ENCODE measurements at places on chromosomes 12 and 14. TPM values are rescaled to one million over a fixed set of nuclear protein-coding genes. Genes with fewer than 3 reads are reported as not detected.
A peak's percentile ranks its signal among the peaks of the same experiment; 100 is the strongest.

The HOXC9 gene
- 1.9 TPM for total RNA-seq

DNA sequence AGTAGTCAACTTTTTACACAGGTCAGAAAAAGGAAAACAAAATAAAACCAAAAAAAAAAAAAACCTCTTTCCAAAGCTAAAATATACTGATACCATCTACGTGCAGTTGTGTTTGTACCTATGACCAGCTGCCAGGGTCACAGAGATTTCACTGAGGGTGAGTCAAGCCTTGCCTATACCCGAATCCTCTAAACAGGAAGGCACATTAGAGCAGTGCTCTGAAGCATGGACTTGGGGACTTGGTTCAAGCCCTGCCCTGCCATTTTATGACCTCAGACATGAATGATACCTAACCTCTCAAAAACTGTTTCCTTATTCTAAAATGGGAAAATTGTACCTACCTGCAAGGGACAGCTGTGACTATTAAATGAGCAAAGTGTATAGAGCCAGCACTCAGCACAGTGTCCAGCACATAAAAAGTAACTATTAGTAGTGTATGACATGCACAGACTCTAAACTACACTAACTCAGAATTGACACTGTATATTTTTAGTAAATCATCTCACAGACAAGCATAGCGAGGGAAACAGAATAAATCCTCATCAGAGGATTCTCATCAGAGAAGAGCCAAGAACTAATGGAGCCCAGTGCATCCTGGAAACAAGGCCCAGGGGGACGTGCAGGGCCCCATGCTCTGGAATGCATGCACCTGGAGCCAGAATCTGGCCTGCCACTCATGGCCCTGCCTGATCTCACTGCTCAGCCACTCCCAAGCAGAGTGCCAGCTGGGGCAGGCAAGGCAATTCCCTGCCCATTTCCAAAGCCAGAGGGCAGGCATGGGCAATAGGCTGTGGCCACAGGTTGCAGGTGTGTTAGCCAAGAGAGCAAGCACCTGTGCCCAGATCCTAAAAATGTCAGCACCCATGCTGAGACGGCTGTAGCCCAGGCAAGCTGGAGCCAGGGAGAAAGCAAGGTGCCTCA is 57.0 kb downstream of the NT5DC3 start:
- DNase-seq: no peak

DNA sequence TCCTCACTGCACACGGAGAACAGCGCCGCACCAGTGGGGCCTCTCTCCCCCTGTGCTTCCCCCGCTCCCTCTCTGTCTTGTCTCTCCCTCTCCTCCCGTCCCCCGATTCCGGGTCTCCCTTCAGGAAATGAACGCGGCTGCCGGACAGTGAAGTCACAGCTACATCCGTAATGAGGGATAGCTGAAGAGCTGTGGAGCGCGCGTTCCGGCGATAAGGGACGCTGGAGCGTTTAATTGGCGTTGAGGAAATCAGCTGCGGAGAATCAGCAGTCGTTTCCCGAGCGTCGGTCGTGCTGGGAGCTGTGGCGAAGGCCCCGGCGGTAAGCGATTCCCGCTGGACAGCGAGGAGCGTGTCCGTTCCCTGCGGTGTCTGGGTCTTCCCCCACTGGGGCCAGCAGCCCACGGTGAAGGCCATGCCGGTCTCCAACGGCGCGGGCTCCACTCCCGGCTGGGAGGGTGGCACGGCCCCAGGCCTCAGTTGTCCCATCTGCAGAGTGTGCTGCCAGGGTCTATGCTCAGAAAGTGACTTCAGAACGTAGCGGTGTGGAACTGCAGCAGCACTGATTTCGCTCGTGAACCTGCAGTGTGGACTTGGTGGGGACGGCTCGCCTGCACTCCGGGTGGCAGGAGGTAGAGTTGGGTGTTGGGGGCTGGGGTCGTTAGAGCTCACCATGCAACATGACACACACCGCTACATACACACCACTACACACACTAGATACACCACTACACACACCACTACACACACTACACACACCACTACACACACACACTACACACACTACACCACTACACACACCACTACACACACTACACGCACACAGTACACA is 10.9 kb downstream of the NOC4L start:
- DNase-seq: peak; percentile 50

DNA sequence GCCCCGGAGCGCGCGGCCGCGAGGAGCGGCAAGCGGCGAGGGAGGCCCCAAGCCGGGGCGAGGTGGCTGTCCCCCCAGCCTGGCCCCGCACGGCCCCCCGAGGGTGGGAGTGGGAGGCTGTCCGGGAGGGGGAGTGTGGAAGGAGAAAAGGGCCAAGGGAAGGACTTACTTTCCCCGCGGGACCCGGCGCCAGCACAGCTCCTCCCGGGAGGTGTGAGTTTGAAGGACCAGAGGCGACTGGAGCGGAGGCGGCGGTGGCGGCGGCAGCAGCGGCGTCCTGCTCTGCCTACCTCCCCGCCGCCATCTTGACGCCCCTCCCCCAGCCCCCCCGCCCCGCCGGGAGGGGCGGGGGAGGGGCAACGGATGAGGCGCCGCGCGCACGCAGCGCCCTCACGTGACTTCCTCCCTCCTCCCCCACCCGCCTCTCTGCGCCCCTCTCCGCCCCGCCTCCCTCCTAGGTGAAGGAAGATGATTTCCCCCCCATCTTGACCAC is at the start of gene SBNO1:
SBNO1 (minus strand) TSS at position 316 of the 493 bp plus-strand sequence. CDS start 14,406 bp downstream, outside the sequence.
- DNase-seq: peak; percentile 82

The PTPRO gene
- total RNA-seq: 0.15 TPM

GRCh38 chr12:67671892-67672291 is 23.3 kb downstream of the DYRK2 start:
- DNase-seq: no peak

GRCh38 chr12:112418608-112419296 is at the start of gene PTPN11:
TSS of gene PTPN11 (plus strand) at chr12:112418947. CDS start at chr12:112419112, 165 bp downstream.
- DNase-seq: peak; percentile 87

DNA sequence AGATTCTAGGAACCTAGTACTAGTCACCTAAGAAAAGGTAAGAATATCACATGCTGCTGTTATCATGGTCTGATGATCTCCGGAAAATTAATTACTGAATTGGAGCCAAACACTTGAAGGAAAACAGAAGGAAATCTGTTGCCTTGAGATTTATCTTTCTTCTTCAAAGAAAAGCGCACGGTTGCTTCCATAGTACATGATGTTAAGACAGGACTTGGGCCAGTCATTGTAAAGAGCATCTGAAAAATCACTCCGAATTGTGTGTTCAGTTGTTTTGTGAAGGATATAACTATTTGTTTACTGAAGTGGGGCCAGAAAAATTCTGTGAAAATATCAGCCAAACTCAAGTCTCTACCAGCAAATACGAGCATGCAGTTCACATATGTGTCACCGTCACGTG is 134.9 kb upstream of the FOXN3 start:
- no peak for DNase-seq

DNA sequence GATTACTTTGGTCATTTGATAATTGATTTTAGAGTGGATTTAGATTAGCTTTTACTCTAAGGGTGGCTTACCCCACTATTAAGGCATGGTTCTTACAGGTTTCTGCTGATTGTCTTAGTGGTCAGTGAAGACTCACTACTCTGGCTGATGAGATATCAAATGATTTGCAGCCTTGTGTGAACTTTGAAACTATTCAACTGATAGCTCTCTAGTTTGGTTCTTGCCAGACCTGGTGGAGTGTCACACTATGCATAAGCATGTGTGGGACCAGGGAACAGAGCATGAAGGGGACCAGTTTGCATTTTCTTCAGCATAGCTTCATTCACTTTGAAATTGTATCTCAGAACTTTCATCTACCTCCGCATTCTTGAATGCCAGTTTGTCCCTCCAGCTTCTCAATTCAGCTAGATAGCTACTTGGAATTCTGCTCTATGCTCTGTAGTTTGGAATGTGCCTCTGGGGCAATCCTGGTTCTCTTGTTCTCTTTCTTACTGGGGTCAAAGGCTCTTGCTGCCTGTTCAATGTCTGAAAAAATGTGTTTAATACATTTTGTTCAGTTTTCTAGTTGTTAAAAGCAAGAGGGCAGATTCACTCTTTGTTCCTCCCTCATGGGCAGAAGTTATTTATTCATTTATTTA is 12.7 kb downstream of the SCYL2 start:
- DNase-seq: no peak

The GPR162 gene
- total RNA-seq: not detected

DNA sequence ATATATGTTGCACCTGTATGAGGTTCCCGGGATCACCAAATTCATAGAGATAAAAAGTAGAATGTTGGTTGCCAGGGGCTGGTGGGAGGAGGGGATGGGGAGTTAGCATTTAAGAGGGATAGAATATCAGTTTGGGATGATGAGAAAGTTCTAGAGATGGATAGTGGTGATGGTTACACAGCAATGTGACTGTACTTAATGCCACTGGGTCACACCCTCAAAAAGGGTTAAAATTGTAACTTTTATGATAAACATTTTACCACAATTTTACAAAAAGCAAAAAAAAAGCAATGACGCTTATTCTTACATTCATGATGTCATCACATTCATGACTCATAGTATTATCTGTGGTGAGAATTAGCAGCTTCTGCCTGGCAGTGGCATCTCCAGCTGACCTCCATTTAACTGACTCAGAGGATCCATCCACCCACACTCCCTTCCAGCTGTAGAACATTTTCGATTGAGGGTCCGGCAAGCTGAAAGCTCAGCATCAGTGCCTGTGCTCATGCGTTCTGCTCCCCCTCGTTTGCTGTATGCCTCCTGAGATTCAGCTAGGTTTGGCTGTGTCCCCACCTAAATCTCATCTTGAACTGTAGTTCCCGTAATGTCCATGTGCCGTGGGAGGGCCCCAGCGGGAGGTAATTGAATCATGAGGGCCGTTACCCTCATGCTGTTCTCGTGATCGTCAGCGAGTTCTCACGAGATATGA is 64.8 kb upstream of the TMEM260 start:
- peak; percentile 18 for DNase-seq

- no peak for DNase-seq
Measured at GRCh38 chr14:24055971-24056799, 4.4 kb downstream of the CARMIL3 start.
